ENCODE measurements at places on chromosomes 5 and 9. TPM values are rescaled to one million over a fixed set of nuclear protein-coding genes. Genes with fewer than 3 reads are reported as not detected.

DNA sequence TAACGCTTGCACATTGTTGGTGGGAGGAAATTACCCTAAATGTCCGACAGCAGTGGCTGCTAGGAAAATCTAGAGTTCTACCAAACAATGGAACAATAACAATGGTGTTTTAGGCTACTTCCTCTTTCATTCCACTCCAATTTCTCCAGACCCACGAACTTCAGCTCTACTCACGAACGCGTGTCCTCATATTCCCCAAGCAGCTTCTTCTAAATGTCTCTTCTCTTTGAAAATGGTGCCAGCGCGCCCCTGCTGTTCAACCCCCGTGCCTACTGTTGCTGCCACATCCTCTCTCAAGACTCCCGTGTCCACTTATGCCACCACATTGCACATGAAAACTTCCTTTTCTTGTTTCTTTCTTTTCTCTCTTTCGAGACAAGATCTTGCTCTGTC lies 25.6 kb downstream of the OR2V2 start:
- H3K4me1 ChIP-seq, result peaks cover 38% of the 10 kb centered on the region
- DNase-seq, result no peak
- H3K36me3 ChIP-seq, result no peaks in the 10 kb centered on the region
- H3K27ac ChIP-seq, result peak overlapping the region; percentile 76
- H3K4me3 ChIP-seq, result peak overlapping the region; percentile 82
- H3K27me3 ChIP-seq, result peaks cover 24% of the 10 kb centered on the region

- H3K36me3 ChIP-seq, result no peaks in the 10 kb centered on the region
- no peak overlapping the region for H3K27ac ChIP-seq
- no peaks in the 10 kb centered on the region for H3K4me1 ChIP-seq
- H3K27me3 ChIP-seq, result peaks cover 4% of the 10 kb centered on the region
Measured at GRCh38 chr5:124570285-124571035, 176.0 kb downstream of the ZNF608 start.

DNA sequence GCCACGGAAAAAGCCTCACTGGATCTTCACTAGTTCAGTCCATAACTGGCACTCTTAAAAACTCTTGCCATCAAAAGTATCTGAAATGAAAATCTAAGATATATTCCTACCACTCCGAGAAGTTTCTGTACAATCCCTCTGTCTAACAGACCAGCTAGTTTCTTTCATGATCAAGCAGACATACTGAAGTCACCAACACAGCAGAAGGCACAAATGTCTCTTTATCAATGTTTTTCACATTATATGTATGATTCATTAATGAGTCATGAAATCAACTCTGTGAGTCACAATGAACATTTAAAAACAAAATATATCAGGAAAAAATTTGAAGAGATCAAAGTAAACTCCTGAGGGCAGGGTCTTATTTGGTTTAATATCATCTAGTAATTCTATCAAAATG lies 50.8 kb downstream of the F2R start:
- H3K4me3 ChIP-seq, result no peak overlapping the region
- H3K27ac ChIP-seq, result no peak overlapping the region

Gene SLC36A3
- polyA plus RNA-seq, result not detected

DNA sequence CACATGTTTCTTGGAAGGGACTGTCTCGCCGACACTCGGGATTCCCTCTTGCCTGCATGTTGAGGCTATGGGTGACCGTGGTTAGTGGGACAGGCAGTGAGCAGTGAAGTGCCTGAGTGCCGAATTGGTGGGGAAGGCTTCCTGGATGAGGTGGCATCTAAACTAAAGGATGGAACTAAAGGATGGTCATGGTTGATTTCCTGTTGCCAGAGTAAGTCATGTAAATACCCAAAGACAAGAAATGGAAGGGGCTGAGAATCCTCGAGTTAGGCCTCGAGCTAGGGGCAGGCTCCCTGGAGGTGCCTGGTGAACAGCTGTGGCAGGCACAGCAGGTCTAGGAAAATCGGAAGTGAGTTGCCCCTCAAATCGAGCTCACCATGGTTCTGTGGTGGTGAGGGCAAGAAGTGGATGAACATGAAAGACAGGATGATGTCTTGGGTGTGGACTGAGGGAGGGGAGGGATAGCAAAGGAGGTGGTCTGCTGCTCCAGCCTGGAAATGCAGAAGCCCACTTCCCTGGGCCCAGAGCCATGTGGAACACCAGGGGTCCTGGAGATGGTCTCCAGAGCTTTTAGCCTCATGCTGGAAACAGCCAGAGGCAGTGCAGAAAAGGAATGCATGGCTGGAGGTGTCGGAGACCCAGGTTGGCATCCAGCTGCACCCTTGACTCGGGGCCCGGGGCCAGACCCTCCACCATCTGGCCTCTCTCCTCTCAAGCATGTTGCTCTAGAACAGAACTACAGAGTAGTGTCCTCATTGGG lies 12.2 kb downstream of the CD74 start:
- peaks cover 4% of the 10 kb centered on the region for H3K4me1 ChIP-seq
- H3K27ac ChIP-seq, result peak overlapping the region; percentile 41
- H3K27me3 ChIP-seq, result peaks cover 5% of the 10 kb centered on the region

GRCh38 chr5:168699002-168699401 lies 119.8 kb upstream of the PANK3 start:
- H3K36me3 ChIP-seq, result no peaks in the 10 kb centered on the region
- no peak overlapping the region for H3K4me3 ChIP-seq
- no peaks in the 10 kb centered on the region for H3K27me3 ChIP-seq
- H3K27ac ChIP-seq, result no peak overlapping the region

Gene PCDHA1
- not detected for polyA plus RNA-seq

DNA sequence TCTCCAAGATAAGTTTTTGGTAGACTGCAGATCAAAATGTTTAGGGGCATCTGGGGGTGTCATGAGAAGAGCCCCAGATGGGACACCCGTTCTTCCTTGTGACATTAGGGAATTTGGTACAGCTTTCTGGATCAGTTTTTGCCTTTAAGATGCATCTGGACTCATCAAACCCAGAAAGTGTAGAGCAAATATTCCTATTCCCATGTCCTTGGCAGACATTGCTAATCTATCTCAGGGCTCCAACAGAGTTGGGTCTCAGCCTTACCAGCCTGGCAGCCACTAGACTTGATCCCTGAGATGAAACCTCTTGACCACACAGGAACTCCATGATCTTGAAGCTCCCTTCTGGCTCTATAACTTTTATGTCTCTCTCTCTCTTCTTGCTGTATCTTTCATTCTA lies 35.6 kb downstream of the ERGIC1 start:
- H3K27me3 ChIP-seq, result no peaks in the 10 kb centered on the region
- peaks cover 22% of the 10 kb centered on the region for H3K4me1 ChIP-seq
- no peak for DNase-seq
- H3K36me3 ChIP-seq, result no peaks in the 10 kb centered on the region

DNA sequence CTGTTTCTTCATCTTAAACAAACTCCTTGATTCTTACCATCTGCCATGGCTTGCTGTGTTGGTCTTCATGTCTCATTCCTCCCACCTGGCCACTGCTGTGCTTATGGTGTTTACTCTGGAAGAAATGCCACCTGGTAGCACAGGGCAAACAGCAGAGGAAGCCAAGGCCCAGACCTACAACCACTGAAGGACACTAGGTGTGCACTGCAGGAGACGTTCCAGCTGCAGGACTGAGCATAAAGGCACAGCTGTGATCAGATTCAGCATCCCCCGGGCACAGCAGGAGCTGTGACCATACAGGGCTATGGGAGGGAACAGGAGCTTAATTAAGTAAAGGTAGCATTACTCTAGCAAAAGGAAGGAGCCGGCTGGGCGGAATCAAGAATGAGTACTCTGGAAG lies 12.6 kb upstream of the GNAQ start:
- no peak overlapping the region for H3K27ac ChIP-seq
- H3K4me1 ChIP-seq, result peaks cover 1% of the 10 kb centered on the region
- no peak for DNase-seq
- H3K36me3 ChIP-seq, result no peaks in the 10 kb centered on the region
- H3K4me3 ChIP-seq, result no peak overlapping the region
- H3K27me3 ChIP-seq, result no peaks in the 10 kb centered on the region

GRCh38 chr5:68110264-68110663 lies 105.3 kb upstream of the PIK3R1 start:
- no peak overlapping the region for H3K27ac ChIP-seq
- H3K36me3 ChIP-seq, result no peaks in the 10 kb centered on the region
- H3K4me3 ChIP-seq, result no peak overlapping the region
- no peak for DNase-seq
- H3K27me3 ChIP-seq, result peaks cover 3% of the 10 kb centered on the region

Gene GAPVD1
- polyA plus RNA-seq, result 28.7 TPM

- H3K27ac ChIP-seq, result no peak overlapping the region
- no peak for DNase-seq
- H3K4me1 ChIP-seq, result no peaks in the 10 kb centered on the region
- peaks cover 8% of the 10 kb centered on the region for H3K27me3 ChIP-seq
- H3K4me3 ChIP-seq, result no peak overlapping the region
Measured at GRCh38 chr5:174617285-174617684, 107.1 kb upstream of the MSX2 start.

Gene WDR38
- polyA plus RNA-seq, result not detected

Gene UNC5A
- polyA plus RNA-seq, result not detected

All from immature natural killer cell (primary cell).